ENCODE measurements at places on chromosomes 2 and 18.
A peak's percentile ranks its signal among the peaks of the same experiment; 100 is the strongest.

DNA sequence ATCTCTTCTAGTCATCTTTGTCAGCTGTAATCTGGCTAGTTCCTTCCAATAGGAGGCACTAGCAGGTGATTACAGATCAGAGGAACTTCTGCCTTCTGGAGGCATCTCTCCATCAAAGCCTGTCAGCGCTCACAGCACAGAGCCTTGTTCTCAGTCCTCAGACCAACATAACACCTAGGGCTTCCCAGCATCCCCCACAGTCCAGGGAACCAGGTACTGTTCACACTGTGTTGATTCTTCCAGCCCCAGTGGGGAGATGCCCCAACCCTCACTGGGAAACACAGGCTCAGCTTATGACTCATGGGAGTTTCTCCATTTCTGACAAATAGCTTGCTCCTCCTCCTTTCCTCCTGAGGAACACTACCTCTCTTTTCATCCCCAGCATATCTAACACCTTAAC, 601.7 kb downstream of the CBLN2 start:
- DNase-seq = no peak

- no peak for DNase-seq
Measured at GRCh38 chr2:187988348-187988747, 303.3 kb upstream of the GULP1 start.

DNA sequence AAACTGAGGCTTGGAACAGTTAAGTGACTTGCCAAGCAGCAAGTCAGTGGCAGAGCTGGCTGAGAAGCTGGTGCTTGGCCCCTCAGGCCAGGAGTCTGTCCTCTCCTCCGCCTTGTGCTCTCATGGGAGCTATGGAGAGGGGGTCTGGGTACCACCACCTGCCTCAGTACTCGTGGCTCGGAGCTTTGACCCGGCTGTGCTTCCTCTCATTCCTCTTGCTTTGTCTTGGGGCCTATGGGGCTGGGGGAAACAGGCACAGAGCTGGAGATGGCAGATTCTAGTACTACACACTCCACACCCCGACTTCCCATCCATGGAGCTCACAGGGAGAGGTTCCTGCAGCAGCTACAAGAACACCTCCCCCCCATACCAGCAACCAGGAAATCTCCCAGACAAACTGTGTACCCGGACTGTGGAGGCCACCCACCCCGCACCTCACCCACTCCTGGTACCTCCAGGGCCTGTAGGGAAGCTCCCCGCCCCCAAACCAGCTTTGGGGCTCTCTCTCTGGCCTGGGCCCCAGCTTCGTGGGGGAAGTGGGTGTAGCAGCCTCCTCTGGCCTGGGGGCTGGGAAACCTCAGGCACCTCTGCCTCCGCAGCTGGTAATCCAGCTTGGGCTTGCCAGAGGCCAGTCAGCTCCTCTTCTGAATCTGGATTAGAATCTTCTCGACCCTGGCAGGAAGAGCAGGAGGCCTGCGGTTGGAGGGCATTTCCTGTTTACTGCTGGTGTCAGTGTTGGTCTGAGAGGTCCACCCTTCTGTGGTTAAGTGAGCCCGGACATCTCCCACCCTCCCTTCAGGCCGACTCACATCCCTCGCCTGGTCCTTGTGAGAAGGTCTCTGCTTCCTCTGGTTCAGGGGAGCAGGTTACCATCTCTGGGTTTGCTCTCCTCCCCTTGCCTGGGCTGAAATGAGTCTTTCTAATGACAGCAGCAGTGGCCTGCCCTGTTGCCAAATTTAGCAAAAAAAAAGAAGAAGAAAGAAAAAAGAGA, 22.3 kb upstream of the RHOB start:
- DNase-seq = no peak

DNA sequence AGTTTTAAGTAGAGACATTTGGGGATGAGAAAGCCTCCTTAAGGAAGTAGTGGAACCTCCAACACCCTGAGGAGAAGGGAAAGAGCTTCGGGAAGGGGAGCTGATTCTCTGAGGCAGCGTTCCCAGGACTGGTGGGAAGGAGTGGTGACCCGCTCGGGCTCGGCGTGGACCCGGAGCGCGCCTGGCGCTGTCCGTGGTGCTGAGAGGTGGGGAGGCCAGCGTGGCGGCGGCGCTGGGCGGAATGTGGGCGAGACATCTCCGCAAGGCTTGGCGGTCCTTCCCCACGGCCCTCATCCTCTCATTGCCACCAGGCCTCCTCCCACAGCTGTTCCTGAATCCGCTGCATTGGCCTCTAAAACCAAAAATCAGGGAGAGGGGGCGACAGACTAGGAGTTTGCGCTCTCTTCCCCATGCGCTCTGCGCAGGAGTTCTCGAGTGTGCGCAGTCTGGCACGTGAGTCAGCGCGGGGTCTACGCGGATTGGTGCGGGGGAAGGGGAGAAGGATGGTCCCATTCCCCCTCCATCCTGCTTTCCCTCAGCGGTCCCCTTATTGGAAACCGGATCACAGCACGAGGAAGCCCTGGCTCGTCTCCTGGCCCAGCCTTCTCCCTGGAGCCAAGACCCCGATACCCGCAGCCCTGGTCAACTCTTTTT, 857 bp downstream of the RESP18 start:
- no peak for DNase-seq

- DNase-seq = no peak
Measured at GRCh38 chr2:127624756-127625571, 21.0 kb upstream of the GPR17 start.

GRCh38 chr2:217887841-217888701, 114.7 kb downstream of the TNS1 start:
- DNase-seq = no peak

DNA sequence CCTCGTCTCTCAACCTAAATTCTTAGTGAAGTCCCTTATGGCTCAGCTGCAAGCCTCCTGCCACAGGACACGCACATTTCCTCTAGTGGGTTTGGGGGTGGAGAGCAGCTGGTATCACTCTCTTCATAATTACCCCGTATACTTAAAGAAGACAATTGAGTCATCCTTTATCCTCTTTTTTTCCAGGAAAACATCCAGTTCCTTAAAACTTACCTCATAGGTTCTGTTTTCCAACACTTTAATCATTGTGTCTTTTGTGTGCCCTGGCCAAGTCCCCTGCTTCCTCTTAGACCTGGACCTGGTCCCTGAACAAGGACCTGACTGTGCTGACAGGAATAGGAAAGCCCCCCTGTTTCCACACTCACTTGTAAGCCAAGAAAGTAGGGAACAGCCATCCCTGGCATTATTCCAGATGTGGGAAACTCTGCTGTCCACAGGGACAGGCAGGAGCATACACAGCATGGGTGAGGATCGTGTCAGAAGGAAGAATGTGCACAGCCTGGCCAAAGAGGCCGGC, 42.3 kb upstream of the MYO1B start:
- DNase-seq = no peak

DNA sequence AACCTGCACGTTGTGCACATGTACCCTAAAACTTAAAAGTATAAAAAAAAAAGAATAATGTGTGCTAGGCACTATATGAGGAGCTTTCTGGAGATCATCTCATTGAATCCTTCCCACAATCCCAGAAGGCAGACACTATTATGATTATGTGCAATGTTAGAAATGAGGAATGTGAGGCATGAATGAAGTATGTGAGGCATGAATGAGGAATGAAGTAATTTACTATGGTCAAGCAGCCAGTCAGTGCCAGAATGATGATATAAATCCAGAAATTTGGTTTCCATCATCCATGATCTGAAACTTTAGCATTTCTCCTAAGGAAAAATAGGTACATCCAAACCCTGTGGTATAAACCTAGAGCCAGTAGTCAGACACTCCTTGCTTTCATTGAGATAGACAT, 42.0 kb downstream of the CCDC148 start:
- no peak for DNase-seq

DNA sequence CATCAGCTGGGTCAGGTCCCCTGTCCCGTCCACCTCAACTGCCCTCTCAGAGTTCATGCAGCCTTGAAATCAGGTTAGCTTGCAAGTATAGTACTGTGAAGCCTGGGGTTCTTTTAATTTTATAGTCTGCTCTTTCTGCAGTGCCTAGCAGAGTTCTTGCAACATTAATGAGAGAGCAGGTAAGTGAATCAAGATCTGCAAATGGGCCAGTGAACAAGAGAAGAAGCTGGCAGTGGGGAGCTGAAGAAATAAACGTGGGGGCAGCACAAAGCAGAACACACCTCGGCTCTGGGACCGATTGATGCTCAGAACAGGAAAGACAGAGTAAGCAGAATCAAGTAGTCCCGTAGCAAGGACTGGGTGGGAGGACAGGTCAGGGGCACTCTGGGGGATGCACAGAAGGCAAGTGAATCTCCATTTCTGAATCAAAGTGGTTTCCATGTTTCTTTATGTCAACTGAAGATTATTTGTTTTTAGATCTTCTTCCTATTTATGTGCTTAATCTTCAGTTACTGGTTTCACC, 675.5 kb downstream of the RNF144A start:
- no peak for DNase-seq

DNA sequence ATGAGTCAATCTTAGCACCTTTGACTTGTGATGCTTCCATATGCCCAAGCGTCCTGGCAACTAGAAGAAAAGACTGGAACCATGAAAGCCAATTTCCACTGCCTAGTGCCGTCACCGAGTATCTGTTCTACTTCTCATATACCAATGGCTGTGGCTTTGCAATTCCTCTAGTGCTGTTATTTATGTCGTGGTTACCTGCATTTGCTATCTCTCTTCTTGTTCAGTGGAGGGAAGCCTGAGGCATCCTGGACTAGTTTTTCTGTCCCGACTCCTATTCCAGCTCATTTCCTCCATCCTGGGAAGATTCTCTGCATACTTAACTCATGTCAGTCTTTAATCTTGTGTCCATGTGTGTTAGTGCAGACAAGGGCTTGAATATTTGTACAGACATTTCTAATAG, 117.9 kb downstream of the FEZ2 start:
- no peak for DNase-seq

- no peak for DNase-seq
Measured at GRCh38 chr2:240708457-240708856, 16.8 kb downstream of the AQP12A start.

DNA sequence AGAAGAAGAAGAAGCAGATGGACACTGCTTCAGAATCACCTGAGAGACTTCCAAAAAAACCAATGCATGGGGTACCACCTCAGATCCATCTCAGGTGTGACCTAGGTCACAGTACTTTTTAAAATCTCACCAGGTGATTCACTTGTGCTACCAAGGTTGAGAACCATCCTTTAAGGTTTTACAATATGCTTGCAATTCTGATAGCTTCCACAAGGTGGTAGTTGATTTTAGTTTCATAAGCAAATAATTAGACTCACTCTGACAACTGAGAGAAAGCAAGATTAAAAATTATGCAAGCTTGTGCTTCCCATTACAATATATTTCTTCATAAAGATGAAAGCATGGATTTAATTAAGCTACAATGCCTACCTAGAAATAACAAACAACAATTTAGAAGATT, 355.1 kb downstream of the EN1 start:
- peak; percentile 14 for DNase-seq

- no peak for DNase-seq
Measured at GRCh38 chr2:177201919-177202346, 10.7 kb upstream of the HNRNPA3 start.

DNA sequence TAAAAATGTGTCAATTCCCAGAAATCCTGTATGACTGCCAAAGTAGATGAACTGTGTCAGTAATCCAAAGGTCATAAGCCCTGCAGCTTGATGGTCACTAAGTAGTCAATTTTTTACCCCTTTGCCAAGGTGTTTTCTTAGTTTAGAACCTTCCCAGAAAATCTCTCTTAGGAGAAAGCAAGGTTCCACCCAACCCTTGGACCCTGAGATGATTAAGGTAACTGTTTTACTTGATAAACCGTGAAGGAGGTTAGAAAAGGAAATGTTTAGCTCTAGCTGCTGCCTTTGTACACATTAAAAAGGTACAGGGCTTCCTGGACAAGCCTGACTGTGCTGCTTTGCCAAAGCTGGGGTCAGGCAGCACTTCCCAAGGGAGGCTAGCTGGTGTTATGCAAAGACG, 24.4 kb upstream of the LRP2 start:
- no peak for DNase-seq

DNA sequence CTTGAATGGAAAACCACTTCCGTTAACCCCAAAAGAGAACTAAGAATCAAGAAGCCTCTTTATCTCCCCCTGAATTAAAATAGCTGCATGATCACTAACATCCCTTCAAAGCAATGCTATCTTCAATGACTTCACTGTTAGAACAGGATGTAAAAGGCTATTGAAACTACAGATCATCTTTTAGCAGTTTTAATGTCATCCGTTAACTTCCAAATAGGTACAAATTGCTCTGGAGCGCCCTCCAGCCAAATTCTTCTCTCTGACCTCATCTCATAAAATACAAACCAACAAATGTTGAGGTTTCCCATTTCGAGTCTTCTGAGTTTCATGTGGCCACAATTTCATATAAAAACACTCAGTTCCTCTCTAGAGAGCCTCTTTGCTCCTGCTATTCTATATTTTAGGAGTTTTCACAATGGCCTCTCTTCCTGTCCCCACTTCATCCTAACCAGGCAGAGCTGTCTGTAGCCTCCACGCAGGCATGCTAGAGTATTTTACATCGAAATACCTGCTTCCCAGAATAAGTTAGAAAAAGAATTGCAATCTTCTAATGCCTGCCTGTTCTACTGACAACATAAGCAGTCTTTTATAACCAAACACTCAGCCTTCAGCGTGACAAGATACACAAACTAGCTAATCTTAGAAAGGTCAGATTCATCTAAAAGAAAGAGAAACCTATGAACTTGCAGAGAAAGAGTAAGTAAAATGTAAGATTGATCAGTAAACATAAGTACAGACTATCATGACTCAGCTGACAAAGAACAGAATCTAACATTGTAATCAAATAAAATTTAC, 37.9 kb downstream of the B4GALT6 start:
- DNase-seq = peak; percentile 91

DNA sequence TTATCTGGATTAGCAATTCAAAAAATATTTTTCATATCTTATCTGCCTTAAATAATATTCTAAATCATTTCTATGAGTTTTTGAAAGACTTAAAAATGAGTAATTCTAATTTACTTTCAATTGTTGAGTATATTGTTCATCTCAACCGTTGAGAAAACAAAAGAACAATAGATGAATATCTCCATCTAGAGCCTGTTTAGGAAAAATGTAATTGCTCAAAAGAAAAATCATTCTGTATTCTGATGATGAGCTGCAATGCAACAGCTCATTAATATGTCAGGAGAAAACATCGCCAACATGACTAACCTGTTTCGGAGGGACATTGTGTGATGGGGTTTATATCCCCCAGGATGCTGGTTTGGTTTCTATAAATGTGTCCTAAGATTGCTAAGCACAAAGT, 417.6 kb downstream of the SUCLG1 start:
- DNase-seq = no peak

DNA sequence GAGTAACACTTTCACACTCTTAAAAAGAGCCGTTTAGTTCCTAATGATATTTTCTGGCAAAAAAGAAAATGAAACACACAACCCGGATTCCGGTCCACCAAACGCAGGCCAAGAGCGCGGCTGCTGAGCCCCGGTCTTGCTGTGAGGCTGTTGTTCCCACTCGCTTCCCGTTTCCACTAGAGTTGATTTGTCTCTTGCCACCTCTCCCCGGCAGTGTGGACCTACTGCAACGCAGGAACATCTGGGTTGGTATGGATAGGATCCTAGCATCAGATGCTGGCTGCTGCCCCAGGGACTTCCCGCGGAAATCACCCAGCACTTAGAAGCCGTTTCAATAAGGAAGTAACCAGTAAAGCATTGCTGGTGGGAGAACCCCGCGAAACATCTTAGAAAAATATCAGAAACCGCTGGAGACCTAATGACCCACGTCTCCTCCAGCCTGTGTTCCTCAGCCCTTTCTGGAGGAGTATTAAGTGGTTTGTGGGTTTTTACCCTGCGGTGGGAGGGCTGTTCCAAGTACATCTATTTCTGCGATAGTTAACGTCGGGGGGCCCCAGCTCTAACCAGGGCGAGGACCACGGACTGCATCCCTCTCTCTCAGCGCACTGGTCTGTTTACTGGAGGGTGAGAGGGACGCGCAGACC, 939 bp downstream of the DOCK10 start:
- DNase-seq = peak; percentile 16
